ENCODE measurements at places on chromosomes 13 and 19.

- no peak for DNase-seq
These were observed 603 bp downstream of the ZC3H13 start for GRCh38 chr13:46051968-46052318.

DNA sequence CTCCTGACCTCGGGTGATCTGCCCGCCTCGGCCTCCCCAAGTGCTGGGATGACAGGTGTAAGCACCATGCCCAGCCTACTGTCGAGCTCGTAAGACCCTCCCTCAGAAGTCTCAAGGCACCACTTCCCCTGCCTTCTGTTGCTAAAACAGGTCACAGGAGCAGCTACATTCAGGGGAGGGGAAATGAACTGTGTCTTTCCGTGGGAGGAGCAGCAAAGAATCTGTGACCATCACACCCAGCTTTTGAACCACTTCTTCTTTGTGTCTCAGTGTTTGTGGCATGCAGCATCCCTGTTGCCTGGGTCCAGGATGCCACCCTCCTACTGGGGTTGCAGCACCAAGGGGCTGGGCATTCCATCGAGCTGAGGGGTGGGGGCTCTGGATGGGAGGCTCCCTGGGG lies 7.7 kb upstream of the CSNK1G2 start:
- no peak for DNase-seq

GRCh38 chr13:34128661-34129060 lies 310.7 kb downstream of the RFC3 start:
- DNase-seq, result no peak

DNA sequence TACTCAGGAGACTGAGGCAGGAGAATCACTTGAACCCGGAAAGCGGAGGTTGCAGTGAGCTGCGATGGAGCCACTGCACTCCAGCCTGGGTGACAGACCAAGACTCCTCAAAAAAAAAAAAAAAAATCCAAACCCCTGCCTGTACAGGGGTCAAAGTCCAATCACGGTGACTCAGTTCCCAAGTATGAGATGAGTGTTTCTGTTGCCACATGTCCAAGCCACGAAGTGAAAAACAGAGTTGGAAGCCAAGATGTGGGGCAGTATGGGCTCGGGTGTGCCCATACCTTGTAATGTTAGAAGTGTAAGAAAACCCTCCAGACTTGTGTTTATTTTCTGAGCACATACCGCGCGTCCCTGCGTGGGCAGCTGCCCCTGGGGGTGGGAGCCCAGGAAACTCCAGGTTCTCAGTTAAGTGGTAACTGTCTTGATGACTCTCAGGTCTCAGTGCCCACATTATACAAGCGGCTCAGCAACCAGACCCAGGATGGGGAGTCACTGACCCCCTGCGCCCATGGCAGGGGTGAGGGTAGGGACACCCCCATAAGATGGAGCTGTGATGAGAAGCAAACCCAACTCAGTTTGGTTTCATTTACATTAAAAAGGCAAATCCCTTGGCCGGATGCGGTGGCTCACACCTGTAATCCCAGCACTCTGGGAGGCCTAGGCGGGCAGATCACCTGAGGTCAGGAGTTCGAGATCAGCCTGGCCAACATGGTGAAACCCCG lies 1.2 kb upstream of the GPX4 start:
- peak; percentile 59 for DNase-seq

DNA sequence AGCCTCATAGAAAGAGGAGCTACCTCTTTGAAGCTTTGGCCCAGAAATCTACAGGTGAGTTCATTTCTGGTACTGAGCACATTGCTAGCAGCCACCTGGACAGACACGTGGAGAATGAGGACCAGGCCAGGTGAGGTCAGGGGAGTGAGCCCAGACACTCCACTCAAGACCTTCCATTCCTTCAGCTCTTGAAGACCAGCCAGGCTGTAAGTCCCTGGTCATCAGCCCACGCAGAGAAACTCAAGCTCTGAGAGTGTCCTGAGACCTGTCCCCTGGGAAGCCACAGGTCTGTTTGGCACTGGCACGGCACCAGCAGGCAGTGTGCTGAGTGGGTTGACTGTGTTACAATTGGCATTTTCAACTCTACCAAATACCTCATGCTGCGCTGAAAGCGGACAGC lies 27.4 kb downstream of the C13orf42 start:
- DNase-seq, result no peak

- DNase-seq, result no peak
These were observed 7.0 kb upstream of the WBP4 start for GRCh38 chr13:41054212-41054877.

DNA sequence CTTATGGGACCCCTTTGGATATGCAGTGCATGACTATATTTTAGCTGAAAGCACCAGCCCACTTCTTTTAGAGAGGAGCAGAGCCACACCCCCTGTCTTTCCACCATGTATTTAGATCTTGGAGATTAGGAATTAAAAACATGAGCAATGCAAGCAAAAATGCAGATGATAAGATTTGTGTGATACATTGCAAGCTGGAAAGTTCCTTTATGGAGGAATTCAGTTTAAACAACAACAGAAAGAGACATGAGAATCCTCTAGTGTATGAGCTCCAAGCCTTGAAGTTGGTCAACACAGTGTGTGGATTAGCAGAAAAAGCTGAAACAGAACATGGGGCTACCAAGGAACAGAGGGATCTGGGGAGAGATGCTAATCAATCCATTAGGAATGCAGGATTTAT lies 529.8 kb upstream of the NBEA start:
- DNase-seq, result no peak

DNA sequence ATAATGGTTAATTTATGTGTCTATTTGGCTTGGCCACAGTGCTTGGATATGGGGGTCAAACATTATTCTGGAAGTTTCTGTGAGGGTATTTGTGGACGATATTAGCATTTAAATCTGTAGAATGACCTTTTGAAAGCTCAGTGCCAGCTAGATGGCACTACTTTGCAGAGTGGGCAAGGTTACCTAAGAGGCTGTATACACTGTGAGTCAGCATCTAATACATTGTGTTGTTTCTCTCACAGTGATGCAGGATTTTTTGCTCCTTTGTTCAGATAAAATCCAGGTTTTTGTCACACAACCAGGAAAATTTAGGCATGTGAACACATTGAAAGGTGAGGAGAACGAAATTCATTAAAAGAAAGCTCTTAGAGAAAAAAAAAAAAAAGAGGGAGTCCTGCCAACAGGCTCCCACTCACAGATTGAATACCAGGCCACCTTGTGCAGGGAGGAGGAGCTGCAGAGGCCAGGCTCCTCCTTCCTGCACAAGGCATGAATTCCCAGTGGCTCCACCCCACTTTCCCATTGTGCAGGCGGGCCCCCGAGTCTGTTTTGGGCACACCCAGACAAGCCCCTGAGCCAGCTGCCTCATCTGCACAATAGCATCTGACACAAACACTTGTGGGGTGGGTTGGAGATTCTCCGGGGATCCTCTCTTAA lies 551.0 kb upstream of the ATXN8OS start:
- no peak for DNase-seq

GRCh38 chr19:16623576-16623975 lies 4.4 kb downstream of the MED26 start:
- no peak for DNase-seq

Data from CD4-positive, alpha-beta T cell (primary cell).